Natural killer cell (primary cell): ENCODE measurements at places on chromosomes 4 and X. TPM values are rescaled to one million over a fixed set of nuclear protein-coding genes. Genes with fewer than 3 reads are reported as not detected.

ADGRL3 gene
- total RNA-seq: not detected

ATOH1 gene
- not detected for total RNA-seq

UVSSA gene
- 59.4 TPM for total RNA-seq

GRCh38 chr4:116183241-116183640, 902.1 kb downstream of the TRAM1L1 start:
- no peak for DNase-seq
- no peaks in the 10 kb centered on the region for H3K27me3 ChIP-seq
- H3K36me3 ChIP-seq: no peaks in the 10 kb centered on the region
- H3K27ac ChIP-seq: no peak overlapping the region

DNA sequence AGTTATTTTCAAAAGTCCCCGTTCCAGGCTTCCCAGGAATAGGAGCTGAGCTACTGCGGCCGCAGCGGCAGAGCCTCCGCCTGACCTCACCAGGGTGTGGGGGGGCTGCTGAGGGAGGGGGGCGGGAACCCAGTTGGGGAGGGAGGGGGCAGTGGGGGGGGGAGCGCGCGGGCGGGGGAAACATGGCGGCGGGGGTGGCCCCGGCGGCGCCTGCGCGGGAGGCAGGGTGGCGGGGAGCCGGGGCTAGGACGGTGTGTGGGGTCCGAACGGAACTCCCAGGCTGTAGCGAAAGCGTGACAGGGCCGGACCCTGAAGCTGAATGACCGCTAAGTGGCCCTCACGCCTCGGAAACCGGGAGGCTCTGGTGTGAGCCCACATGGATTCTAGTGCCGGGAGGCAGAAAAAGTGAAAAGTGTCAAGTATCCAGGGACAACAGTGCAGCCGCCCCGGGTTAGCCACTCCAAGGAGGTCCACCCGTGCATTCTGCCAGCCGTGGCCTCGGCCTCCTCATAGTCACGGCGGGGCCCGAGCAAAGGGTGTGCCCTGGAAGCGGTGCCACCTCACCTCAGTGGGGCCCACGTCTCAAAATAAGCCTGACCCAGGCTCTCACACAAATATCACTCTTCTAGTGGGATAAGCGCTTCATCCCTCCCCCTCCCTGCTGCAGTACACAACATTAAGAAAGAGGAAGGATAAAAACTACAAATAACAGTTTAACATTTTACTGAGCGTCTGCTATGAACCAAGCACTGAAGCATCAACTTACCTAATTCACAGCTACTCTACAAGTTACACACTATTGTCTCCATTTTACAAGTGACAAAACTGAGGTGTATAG, at the start of gene KLHL13:
TSS of gene KLHL13 (minus strand) at position 98 of the 838 bp plus-strand sequence. CDS start 88,337 bp downstream, outside the sequence.
- no peaks in the 10 kb centered on the region for H3K27me3 ChIP-seq
- DNase-seq: no peak
- no peak within 1 kb of the TSS for H3K27ac ChIP-seq
- H3K4me3 ChIP-seq: peak within 1 kb of the TSS; percentile 43
- H3K36me3 ChIP-seq: no peaks in the 10 kb centered on the region
